ENCODE measurements at places on chromosomes 5 and 9. TPM values are rescaled to one million over a fixed set of nuclear protein-coding genes. Genes with fewer than 3 reads are reported as not detected.

Gene PHF2
- total RNA-seq, result 21.3 TPM

Gene MEGF9
- 6.8 TPM for total RNA-seq

Gene ACOT12
- 0.18 TPM for total RNA-seq

Gene MAP1B
- total RNA-seq, result 36.4 TPM

Gene FBN2
- total RNA-seq, result 110 TPM

DNA sequence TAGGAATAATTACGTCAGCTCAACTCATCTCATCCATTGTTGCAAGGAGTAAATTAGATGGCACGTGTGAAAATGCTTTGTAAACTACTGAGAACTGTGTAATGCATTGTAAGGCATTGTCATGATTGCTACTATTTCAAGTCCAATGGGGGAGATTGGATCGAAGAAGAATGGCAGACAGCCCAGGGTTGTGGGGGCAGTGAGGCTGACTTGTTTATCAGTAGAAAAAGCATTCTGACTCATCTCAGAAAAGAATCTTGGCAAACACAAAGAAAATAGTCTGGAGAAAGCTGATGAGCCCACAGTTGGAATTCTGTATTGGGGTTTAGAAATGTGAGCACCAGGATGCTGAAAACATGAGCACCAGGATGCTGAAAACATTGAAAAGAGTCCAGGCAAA, 28.0 kb upstream of the DAP start:
- DNase-seq, result peak; percentile 41

All from muscle of leg (tissue), 16 donors.